ENCODE measurements at places on chromosomes 1 and 21. TPM values are rescaled to one million over a fixed set of nuclear protein-coding genes. Genes with fewer than 3 reads are reported as not detected.

DNA sequence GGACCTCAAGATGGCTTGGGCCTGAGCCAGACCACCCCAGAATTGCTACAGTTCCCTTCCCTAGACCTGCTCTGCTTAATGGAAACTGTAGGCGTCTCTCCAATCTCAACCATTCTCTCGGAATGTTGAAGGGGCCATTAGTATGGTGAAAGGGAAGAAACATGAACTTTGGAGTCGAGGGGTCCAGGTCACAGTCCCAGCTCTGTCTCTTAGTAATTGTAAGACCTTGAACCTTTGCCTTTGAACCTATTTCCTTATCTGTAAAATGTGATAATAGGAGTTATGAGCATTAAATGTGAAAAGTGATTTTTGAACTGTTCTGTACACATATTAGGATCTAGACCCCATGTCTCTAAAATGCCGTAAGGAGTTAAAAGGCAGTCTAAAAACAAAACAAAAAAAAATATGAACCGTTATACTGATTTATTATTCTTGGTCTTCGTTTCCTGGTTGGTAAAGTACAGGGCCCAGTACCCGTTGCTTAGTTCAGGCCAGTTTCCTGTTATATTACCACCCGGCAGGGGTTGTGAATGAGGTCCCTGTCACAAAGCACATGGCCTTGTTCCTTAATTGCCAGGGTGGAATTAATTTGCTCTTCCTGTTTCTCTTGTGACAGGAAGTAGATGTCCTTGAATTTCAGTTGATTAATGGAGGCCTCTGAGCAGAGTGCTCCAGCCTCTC is 42.3 kb downstream of the TCEANC2 start:
- H3K36me3 ChIP-seq: peaks cover 7% of the 10 kb centered on the region
- H3K4me3 ChIP-seq: no peak overlapping the region
- no peak for DNase-seq
- H3K27me3 ChIP-seq: no peaks in the 10 kb centered on the region
- H3K4me1 ChIP-seq: peaks cover 9% of the 10 kb centered on the region

- DNase-seq: no peak
- no peaks in the 10 kb centered on the region for H3K27me3 ChIP-seq
- peaks cover 4% of the 10 kb centered on the region for H3K36me3 ChIP-seq
- H3K27ac ChIP-seq: no peak overlapping the region
- peaks cover 62% of the 10 kb centered on the region for H3K4me1 ChIP-seq
Measured at GRCh38 chr1:93668121-93668520, 13.5 kb downstream of the BCAR3 start.

The CA6 gene
- total RNA-seq: not detected

The TEX38 gene
- total RNA-seq: not detected
